Activated CD8-positive, alpha-beta memory T cell treated with anti-CD3 and anti-CD28 coated beads for 1 hour (primary cell): ENCODE measurements at places on chromosomes 1 and 21.

DNA sequence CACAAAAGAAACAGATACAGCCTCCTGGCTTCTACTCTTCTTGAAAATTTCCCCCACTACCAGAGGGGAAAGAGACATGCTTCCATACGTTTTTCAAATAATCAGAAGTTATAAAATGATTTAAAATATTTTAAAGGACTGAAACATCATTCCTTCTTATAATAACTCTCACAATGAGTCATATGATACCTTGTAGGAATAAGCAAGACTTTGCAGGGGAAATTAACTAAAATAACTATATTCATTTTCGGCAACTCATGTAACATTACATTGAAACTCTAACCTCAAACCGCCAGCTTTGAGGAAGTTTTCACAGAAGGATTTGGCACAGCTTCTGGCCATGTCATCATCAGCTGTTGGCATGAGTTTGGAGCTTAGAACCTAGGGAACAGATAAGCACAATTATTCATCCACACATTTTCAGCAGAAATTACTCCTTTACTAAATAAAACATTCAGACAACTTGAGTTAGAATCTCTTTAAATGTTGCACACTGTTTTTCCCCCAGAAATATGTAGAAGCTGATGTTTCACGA lies 85.9 kb downstream of the USP24 start:
- DNase-seq: no peak

- no peak for DNase-seq
These were observed 6.4 kb upstream of the MYBPHL start for GRCh38 chr1:109312978-109313775.

DNA sequence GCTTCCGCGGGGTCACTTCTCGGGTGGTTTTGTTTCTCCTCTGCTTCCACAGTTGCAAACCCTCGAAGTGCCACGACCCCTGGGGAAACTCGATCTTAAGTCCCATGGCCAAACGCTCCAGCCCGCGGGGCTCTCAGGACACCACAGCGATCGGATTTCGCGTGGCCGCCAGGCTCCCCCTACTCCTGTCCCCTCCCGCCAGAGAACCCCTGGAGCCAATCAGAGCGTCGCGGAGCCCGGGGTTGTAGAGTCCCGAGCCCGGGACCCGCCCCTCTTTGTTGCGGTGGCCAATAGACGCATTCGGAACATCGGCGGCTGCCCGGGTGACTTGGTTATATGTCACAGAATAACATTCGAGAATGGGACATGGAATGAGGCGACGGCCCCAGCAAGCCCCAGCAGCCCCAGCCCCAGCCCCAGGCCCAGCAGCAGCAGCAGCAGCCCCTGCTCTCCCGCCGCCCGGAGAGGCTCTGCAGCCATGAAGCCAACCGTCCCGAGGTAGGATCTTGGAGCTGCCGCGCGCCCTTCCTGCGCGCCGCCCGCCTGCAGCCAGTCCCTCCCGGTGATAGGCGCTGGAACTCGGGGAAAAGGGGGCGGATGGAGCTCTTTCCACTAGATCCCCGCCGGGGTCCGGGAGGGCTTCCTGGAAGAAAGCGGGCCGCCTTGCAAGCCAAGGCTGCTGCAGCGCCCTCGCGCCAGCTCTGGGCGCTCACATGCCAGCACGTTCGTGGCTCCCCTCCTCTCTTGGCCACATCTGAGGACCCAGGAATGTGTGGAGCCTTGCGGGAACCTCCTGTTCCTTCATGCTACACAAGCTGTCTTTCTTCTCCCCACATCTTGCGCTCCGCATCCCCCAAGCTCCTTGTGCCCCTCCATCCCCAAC lies at the start of gene VASH2:
Gene VASH2 (plus strand): TSS at position 299 of the 883 bp plus-strand sequence. CDS start 1,002 bp downstream, outside the sequence.
- no peak for DNase-seq

DNA sequence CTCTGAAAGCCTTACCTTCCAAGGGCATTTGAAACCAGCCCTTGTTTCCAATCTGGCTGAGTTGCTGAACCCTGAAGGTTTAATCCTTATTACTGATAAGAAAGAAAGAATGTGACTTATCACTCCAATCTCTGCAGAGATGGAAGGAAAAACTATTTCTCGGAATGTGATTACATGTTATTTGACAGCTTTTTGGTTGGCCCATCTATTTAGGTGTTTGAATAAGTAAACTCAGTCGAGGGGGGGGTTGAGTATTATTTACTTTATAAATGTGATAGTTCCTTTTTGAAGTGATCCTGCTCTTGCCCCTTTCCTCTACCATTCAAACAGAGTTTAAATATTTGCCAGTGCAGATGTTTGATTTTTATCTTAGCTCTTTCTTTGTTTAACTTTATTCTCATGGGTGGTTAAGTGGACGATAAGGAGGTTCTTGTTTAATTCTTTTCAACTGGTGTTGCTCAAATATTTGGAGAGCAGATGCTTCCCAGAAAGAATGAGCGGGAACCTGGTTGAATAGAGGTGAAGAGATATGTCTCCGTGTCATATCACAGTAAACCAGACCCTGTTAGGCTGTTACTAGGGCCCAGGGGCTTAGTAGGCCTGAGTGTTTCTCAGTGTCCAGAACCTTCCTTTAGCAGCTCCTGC lies 126.1 kb downstream of the CACHD1 start:
- DNase-seq: no peak

DNA sequence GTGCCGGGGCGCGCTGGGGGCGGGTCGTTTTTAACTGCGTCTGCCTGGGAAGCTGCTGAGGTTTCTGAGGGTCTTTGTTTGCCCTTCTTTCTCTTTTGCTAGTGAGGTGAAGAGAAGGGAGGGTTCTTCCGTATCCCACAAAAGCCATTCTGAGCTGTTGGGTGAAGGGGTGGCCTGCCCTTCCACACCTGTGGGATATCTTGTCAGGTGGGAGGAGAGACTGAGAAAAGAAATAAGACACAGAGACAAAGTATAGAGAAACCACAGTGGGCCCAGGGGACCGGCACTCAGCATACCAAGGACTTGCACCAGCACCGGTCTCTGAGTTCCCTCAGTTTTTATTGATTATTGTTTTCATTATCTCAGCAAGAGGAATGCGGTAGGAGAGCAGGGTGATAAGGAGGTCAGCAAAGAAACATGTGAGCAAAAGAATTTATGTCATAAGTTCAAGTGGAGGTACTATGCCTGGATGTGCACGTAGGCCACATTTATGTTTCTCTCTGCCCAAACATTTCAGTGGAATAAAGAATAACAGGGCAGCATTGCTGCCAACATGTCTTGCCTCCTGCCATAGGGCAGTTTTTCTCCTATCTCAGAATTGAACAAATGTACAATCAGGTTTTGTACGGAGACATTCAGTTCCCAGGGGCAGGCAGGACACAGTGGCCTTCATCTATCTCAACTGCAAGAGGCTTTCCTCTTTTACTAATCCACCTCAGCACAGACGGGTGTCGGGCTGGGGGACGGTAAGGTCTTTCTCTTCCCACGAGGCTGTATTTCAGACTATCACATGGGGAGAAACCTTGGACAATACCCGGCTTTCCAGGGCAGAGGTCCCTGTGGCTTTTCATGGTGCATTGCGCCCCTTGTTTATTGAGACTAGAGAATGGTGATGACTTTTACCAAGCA lies 972 bp downstream of the PGBD2 start:
- DNase-seq: no peak

DNA sequence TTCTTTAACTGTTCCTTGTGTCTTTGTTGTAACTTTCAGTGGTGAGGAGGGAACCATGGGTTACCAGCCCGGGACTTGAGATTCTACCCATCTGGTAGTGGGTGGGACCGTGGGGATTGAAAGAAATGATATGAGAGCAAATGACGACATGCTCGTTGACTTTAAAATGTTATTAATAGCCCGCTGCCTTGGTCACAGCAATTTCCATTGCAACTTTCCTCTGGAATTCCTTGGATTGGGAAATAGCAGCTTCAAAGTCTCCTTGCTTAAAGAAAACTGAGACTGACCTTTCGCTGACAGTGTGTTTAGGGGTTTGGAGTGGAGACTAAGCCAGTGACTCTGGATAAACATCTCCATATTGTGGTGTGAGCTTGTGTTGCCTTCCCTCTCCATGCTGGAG lies 44.2 kb upstream of the MARK1 start:
- DNase-seq: no peak

- DNase-seq: no peak
These were observed 26.5 kb upstream of the ATP2B4 start for GRCh38 chr1:203599875-203600781.

DNA sequence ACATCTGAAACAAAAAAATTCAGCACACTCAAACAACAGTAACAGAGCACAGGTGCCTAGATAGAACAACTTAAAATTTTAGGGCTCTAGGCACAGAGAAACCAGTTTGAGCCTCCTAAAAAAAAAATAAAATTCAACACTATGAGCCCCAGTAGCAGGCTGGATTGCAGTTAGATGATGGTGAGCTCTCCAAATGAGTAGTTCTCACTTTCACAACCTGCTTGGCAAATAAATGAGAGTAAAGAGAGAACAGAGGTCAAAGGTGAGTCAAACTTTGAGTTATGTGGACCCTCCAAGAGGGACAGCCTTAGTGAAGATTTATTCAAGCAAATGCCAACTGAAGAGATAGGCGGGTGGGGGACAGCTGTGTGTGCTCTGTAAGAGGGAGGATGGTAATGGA lies 3.6 kb downstream of the BEND5 start:
- no peak for DNase-seq
